ENCODE measurements at places on chromosomes 1 and 21.

GRCh38 chr1:231985296-231986023, 358.9 kb downstream of the DISC1 start:
- DNase-seq = peak; percentile 86

- no peak for DNase-seq
Observed at GRCh38 chr1:173342736-173343135, 134.4 kb upstream of the PRDX6 start.

GRCh38 chr21:29258626-29259338, 39.9 kb upstream of the BACH1 start:
- DNase-seq = peak; percentile 88

- no peak for DNase-seq
Observed at GRCh38 chr1:225780134-225780533, 2.5 kb downstream of the SRP9 start.

DNA sequence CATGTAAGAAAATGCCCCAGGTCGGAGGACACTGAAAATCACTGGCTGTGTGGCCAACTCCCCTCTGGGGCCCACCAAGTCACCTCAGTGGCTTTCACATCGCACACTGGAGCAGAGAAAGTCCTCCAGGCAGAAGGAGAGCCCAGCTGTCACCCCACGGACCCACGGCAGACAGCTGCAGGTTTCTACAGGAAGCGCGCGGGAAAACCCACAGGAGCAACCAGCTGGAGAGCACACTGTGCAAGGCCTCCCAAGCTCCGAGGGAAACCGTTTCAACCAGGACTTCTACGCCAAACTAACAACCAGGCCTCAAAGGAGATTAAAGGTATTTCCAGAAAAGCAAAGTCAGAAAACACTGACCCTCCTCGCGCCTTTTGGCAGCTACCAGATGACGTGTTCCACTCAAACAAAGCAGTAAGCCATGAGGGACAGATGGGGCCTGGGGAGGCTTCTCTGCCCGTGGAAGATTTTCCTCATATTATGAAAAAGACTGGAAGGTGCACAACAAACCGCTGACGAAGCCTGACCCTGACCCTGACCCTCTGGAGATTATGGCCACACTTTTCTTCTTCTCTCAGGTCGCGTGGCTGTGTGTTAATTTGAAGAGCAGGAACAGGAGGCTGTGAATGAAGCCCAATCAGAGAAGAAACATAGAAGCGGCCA, 21.0 kb downstream of the WDR4 start:
- DNase-seq = no peak

GRCh38 chr1:7581754-7582459, 189.2 kb upstream of the VAMP3 start:
- DNase-seq = peak; percentile 4

DNA sequence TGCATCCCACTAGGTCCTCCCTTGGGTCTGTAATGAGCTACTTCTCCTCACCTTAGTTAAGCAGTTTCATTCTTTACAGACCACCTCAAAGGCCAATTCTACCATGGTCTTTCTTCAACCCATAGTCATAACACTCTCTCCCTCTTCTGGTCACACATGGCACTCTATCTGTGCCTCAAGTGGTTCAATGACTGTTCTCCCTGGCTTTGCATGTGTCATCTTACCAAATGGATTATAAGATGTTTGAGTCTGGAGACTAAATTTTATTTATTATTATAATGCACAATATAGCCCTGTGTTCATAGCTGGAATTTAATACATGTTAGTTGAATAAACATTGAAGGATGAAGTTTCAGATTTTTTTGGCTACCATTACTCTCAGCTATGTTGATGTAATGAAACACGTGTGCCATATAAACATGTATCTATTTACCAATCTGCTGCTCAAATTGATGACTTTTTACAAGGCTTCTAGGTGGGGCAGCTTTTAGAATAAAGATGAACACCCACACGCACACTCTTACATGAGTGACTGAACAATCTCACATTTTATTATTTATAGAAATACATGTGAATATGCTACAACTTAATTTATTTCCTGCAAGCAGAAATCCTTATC, 102.1 kb downstream of the RUNX1 start:
- peak; percentile 79 for DNase-seq

- no peak for DNase-seq
Observed at GRCh38 chr1:231882790-231883189, 256.2 kb downstream of the DISC1 start.

- no peak for DNase-seq
Observed at GRCh38 chr1:81006502-81006901, 794.2 kb upstream of the ADGRL2 start.

DNA sequence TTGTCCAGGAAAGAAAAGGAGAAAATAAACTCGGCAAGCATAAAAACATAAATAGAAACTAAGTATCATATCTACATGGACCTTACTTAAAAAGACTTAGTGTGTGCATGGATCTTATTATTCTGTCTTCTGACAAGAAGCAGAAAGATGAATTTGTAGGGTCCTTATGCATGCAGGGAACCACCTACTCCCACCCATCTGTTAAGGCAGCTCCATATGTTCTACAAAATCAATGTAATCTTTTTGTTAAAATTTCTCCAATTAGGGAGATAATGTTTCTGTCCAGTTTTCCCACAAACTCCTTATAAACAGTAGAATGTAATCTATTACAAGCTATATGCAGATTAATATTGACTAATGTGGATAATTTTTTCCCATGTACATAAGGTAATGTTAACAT, 13.9 kb upstream of the PTPN14 start:
- no peak for DNase-seq

DNA sequence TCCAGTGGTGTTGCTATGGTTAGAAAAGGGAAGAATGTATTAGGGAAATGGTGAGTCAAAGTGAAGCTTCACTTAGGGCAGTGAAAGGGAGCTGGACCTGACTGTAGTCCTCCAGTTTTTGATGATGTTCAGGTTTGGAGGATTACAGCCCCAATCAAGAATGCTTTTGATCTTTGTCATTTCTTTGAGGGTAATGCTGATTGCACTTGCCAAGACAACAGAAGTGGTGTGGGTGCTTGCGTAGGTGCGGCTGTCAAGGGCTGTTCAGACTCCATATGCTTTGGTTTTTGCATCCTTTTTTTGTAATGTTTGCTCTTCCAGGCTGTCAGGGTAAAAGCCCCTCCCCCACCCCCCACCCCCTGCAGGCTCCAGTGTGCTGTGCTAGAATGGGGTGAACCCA, 38.9 kb downstream of the HHAT start:
- no peak for DNase-seq

DNA sequence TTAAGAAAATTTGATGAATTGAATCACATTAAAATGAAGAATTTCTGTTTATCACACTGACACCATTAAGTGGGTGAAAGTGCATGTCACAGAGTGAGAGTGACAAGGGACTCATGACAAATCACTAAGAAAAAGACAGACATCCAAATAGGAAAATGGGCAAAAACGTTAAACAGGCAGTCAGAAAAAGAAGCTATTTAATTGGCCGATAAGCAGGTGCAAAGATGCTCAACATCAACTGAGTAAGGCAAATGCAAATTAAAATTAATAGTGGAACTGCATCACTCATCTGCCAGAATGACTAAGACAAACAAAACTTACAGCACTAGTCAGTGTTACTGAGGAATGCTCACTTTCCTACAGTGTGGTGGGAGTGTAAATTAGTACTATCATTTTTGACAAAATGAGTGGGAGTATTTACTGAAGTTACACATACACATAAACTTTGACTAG, 39.2 kb upstream of the RUNX1 start:
- no peak for DNase-seq

GRCh38 chr1:49052102-49052501, 275.4 kb upstream of the BEND5 start:
- no peak for DNase-seq

DNA sequence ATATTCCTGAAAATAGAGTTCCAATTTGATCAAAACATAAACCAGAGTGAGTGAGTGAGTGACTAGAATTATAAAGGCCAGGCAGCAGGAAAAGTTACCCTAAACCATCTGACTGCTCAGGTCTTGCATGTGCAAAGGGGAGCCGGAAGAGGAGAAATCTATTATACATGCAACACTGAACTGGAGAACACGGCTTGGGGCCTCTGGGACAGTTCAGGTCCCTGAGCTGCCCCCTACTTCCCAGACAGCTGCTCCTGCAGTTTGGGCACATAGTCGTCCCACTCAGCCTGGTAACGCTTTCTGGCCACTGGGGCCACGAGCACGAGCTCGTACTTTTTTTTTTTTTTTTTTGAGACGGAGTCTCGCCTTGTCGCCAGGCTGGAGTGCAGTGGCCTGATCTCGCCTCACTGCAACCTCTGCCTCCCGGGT, 40.1 kb downstream of the PTPRC start:
- DNase-seq = no peak

DNA sequence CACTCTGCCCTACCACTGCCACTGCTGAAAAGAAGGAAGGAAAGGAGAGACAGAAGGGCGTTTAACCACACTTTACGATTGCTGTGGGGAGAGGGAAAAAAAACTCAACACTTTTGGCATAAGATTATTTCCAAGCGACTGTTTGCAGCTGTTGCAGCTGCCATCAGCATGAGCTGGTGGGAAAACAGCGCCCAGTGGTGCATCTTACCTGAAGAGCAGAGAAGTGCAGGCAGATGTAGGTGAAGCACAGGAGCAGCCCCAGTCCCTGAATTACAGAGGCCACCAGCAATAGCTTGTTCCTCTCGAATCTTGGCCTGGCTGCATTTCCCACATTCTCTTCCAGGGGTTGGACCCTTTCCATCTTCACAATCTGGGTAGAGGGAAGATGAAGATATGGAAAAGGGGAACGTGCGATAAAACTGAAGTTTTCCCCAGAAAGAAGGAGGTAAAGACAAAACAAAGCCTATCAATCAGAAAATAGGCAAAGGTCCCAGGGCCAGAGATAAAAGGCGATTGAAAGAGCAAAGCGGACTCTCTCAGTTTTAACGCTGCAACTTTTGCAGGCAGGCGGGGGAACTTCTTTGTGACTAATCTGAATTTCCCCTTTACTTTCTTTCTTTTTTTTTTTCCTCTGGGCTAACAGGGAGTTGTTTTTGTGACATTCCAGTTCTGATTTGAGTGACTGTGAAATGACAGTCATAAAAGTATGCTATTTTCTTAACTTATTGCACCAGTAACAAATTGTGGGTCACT, at the start of gene TNFSF4:
TNFSF4 (minus strand) TSS at position 516 of the 753 bp plus-strand sequence; CDS start at position 361, 155 bp downstream.
- peak; percentile 30 for DNase-seq

DNA sequence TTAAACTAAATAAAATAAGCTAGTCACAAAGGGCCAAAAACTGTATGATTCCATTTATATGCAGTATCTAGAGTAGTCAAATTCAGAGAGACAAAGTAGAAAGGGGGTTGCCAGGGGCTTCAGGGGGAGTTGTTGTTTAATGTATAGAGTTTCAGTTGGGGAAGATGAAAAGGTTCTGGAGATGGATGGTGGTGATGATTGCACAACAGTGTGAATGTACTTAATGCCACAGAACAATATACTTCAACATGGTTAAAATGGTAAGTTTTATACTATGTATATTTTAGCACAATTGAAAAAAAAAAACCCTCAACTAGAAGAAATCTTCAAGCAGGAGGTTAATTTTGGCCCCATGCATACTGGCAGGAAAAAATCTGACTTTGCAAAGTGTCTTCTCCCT, 24.3 kb downstream of the VAV3 start:
- no peak for DNase-seq

DNA sequence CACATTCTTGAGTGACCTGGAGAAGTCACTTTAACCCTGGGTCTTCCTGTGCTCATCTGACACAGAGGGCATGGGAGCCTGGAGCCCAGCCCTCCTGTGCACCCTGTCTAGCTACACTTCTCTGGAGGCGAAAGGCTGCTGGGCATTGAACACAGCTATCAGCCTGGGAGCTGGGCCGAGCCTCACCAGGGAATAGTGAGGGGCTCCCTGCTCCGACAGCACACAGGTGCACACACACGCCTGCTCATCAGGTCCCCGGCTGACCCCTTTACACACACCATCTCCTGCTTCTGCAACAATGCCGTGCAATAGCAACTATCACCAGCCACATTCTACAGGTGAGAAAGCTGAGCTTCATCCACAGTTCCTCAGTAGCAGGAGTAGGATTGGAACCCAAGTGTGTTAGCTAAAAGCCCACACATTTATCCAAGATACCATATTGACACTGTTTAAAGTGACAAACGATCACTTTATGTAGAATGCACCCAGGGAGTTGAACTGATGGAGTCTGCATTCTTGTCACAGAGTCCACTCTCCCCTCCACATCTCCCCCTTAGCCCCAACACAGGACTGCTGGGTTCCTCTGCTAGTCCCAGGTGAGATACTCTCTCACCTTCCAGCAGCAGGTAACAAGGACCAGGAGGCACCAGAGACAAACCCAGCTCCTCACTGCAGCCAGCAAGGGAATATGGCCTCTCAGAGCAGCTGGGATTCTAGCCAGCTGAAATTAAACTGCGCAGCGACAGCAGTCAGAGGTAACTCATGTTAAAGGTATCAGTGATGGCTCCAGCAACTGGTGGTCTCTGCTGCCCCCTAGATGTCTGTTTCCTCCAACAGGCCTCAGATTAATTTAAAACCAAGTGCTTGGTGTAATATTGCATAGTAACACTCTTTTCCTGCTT, 18.3 kb upstream of the CAPN8 start:
- peak; percentile 46 for DNase-seq

DNA sequence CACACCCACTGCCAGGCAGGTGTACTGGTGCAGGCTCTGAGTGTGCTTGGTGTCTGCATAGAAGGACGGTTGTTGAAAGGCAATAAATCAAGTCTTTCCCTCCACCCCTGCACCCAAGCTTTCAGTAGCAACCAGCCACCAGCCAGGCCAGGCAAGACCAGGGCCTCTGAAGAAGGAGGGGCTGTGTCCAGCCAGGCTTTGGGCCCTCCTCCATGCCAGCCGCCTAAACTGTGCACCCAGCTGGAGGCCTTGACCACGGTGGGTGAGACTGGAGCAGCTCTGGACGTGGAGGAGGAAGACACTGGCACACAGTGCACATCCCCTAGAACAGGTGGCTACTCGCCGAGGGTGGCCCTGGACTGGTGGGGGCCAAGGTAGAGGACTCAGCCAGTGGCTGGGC, 4.9 kb downstream of the OLIG2 start:
- no peak for DNase-seq

DNA sequence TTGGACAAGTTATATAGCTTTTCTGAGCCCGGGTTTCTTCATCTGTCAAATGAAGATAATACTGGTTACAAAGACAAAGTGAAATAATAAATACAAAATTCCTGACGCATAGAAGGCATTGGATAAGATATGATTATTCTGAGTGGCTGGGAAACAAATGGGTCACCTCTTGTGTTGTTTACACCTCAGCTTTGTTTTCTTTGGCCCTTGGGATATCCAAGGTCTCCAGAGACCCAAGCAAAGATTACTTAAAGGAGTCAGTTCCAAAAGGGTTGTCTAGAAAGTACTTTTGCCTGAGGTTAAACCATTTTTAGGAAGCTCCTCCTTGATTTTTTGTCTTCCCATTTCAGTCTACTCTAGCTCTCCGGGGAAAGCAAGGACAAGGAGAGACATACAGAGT, 9.7 kb downstream of the KHDRBS1 start:
- no peak for DNase-seq

- peak; percentile 90 for DNase-seq
Observed at GRCh38 chr1:170676628-170677027, 12.7 kb downstream of the PRRX1 start.

GRCh38 chr1:235995511-235995910, 69.4 kb downstream of the NID1 start:
- no peak for DNase-seq

Measured in fibroblast of skin of back (primary cell).